NCI-H187 treated with DMSO at 0.1 percent for 48 hours (cell line): ENCODE measurements at places on chromosomes 16 and 17.

DNA sequence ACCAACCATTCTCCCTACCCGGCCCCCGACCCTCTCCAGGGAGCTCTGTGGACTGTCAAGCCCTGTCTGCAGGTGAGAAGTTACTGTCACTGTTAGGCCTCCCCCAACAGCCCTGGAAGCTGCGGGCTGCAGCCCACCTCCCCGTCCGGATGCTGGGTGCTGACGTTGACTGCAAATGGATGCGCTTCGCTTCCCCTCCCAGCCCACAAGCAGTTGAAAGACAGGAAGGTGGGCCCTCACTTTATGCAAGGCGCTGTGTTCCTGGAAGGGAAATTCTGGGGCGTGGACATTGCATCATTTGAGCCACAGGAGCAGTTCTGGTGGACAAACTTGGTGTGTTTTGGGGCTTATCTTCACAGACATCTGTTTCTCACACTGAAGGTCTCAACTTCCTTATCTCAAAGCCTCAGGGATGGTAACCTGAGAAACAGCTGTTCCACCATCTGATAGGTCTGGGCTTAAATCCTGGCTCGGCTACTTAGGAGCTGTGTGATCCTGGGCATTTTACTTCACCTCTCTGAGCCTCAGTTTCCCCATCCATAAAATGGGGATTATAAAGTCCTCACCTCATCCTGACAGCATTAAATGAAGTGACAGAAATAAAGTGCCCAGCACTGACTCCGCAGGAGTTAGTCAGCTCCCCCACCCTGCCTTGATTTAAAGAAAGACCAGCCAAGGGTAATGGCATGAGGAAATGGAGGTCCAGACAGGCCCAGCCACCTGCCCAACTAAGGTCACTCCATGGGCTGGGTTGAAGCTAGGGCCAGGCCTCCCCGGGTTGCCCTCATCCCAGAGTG, 4.6 kb upstream of the DRC7 start:
- no peak for DNase-seq

- no peak for DNase-seq
Observed at GRCh38 chr17:74943808-74944522, 8.3 kb downstream of the OTOP3 start.

DNA sequence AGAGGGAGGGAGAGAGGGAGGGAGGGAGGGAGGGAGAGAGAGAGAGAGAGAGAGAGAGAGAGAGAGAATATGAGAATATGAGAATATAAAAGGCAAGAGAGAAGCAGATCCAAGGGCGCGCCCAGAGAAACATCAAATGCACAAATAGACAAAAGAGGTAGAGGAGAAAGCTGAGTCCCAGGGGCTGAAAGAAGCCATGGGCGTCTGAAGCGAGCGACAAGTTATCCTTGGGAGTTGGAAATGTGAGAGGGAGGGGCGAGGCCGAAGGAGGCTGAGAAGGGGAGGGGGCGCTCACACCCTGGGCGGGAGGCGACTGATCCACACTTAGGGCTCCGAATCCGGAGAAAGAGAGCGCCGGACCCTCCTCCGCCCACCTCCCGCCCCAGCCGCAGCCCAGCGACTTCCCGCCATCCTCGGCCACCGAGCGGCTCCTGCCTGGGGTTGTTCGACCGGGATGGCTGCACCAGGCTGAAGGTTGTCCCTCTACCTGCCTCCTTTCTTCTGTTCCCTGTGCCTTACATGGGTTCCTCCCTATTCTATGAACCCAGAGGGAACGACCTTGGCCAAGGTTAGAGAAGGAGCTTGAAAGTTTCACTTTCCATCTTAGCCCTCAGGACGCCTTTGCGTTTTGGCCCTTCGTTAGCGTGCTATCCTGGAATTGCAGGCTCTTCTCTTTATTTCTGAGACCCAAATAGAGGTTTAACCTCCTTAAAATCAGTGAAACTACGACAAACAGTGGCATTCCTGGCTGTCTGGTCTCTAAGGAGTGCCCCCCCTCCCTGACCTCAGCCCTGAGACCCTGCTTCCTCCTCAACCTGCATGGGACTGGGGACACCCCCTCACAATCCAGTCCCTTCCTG, 21.2 kb upstream of the HOXB9 start:
- DNase-seq, result no peak

DNA sequence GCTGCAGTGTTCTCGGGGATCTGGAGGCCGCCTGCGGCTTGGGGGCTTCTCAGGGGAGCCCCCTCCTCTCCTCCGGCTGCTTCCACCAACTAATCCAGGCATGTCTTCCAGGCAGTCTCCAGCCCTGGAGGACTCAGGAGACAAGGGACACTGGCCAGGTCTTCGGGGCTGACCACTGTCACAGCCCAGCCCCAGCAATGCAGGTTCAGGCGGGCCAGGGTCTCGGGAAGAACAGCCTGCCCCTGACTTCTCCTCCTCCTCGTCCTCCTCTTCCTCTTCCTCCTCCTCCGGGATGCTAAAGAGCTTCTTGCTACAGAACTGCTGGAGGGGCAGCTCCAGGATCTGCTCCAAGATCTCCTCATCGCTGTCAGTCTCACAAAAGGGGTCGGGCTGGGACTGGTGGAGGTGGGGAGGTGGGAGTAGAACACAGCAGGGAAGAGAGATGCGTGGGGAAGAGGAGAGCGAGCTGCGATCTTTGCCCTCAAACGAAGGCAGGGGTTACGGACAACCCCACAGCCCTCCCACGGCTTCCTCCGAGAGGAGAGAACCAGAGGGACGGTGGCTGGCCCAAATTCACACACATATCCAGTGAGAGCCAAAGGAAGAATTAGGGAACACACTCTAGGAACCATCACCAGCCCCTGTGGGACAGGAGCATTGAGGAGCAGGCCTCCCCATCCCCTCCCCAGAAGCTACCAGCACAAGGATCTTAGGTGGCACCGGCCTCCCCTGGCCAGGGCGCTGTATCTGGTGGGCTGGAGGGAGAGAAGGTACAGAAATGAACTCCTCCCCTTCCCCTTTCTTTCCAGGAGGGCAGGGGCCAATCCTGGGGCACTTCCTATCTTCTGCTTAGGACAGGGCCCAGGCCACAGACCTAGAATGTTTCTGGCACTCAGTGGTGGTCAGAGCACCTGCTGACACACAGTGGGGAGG, 19.3 kb downstream of the TSPOAP1 start:
- no peak for DNase-seq

DNA sequence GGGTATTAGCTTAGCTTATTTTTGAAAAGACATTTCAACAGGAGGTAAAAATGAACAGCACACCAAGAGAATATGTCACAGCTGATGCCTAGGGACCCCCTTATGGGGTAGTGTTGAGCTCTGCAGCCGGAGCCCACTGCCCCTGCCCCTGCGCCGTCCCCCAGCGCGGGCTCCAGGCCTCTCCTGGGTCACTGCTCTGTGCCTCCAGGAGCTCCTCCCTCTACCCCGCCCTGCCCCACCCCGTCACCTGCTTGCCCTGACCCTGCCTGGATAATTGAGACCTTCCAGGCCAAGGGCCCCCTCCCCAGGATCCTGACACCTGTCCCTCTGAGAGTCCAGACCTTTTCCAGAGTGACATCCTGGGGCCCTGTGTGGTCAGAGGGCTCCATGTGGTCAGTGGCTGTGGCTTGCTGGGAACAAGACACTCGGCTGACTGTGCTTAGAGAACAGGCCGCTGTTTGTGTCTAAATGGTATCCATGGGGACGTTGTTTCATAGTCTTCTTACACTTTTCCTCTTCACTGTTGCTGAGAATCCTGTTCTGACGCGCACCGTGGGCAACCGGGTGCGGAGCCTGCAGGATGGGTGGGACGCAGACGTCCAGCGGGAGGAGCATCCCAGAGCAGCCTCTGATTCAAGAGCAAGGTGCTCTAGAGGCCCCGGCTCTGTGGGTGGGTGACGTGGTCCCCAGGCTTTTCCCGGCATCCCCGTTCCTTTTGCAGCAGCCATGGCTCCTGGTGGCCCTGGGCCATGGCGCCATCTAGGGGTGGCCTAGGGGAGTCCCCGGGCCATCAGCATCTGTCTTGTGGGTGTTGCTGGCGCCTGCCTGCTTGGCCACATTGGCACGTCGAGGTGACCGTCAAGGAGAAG, 20.0 kb upstream of the WFIKKN1 start:
- no peak for DNase-seq

- DNase-seq, result no peak
Observed at GRCh38 chr16:49839017-49839825, 16.7 kb downstream of the ZNF423 start.

DNA sequence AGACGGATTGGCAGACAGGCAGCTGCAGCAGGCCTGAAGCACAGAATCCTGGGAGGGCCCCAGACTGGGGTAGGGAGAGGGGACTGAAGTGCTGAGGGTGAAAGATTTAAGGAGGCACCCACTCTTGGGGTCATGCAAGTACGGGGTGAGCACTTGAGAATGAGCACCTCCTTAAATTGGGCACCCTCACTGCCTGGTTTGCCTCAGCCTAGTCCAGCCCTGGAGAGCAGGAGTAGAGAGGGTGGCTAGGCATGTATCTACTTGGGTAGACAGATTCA, 154.1 kb upstream of the CDC42EP4 start:
- DNase-seq, result no peak

DNA sequence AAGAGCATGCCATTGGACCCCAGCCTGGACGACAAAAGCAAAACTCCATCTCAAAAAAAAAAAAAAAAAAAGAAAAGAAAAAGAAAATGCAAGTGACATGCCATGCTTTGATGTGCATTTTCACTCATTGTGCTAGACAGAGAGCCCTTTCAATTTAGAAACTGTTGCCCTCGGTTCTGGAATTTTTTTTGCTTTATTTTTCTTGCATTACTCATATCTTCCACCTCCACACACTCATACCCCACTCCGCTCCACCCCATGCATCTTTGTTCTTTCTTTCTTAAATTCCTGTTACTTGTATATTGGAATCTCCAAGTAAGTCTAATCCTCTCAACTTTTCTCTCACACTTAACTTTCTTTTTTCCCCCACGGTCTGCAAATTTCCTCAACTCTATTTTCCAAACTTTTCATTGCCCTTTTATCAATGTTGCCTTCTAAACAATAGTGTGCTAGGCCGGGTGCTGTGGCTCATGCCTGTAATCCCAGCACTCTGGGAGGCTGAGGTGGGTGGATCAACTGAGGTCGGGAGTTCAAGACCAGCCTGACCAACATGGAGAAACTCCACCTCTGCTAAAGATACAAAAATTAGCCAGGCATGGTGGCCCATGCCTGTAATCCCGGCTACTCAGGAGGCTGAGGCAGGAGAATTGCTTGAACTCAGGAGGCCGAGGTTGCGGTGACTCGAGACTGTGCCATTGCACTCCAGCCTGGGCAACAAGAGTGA, 16.8 kb upstream of the SUZ12 start:
- no peak for DNase-seq

DNA sequence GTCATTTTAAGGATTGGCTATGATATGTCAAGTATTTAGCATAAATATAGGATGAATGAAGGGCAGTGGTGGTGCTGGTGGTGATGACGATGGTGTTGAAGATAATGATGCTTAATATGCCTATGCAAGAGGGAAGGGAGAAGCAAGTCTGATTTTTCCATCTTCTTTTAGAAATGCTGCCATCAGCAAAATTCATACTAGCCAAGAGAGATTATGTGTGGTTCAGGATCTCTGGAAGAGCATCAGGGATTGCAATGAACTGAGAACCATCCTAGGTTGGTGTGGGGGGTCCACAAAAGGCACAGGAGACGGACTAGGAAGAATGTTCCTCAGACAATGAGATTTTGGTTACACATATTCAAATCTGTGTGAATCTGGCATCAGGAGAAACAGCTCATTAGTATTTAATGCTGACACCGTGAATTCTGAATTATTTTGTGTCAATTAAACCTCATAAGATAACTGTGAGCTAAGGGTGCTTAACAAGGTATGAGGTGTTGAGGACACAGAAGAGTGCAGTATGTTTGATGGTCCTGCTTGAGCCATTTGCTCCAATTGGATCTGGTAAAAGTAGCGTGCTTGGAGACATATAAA, 1120.8 kb upstream of the GOT2 start:
- no peak for DNase-seq

DNA sequence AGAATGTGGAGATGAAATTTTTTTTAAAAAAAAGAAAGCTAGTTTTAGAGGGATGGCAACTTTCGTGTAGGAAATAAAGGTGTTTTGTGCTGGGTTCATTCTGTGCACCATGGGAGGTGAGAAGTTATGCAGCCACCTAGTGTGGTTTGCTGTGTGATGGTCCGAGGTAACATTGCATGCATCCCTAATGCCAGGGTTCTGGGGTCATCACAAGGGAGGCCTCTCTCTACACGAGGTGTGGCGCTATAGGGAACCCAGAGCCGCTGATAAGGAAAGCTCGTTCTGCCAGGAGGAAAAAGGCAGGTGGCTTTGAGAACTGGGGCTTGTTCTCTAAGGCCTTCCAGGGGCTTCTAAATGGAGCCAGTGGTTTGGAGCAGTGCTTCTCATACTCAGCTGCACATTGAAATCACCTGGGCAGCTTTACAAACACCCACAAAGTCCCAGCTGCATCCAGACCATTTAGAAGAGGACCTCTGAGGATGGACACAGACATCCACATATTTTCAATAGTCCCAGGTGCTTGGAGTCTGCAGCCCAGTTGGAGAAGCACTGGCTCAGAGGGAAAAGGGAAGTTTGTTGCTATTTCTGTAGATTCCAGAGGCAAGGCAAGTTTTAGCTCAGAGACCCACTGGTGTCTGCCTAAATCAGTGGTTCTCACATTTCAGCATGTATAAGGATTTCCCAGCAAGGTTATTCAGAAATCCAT, 43.5 kb downstream of the VPS35L start:
- DNase-seq, result no peak

DNA sequence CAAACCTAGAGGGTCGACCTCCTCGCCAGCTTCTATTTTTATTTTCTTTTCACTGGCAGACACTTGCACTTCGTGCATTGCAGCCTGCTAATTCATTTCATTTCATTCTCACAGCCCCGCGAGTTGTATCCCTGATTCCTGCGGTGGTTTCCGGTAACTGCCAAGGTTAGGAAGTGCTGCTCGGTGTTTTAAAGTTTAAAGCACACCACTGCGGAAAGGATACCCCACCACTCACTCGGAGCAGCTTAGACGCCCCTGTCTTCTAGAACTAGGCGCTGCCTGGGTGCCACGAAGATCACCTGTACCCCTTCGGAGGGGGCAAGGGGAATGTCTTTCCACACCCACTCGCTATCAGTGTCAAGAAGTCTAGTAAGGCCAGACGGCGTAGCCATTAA, 509 bp downstream of the CNEP1R1 start:
- DNase-seq, result no peak

- no peak for DNase-seq
Observed at GRCh38 chr16:52755396-52755795, 208.5 kb upstream of the TOX3 start.

GRCh38 chr17:9050801-9051401, 29.6 kb downstream of the NTN1 start:
- DNase-seq, result no peak

- no peak for DNase-seq
Observed at GRCh38 chr17:64125937-64126336, 4.0 kb downstream of the ERN1 start.

- DNase-seq, result no peak
Observed at GRCh38 chr16:30108059-30108850, 5.1 kb downstream of the GDPD3 start.
